Pancreas (tissue), 10 donors: ENCODE measurements at places on chromosomes 1 and 21. TPM values are rescaled to one million over a fixed set of nuclear protein-coding genes. Genes with fewer than 3 reads are reported as not detected.

PTPN7 gene
- total RNA-seq = 1.0 TPM

DNA sequence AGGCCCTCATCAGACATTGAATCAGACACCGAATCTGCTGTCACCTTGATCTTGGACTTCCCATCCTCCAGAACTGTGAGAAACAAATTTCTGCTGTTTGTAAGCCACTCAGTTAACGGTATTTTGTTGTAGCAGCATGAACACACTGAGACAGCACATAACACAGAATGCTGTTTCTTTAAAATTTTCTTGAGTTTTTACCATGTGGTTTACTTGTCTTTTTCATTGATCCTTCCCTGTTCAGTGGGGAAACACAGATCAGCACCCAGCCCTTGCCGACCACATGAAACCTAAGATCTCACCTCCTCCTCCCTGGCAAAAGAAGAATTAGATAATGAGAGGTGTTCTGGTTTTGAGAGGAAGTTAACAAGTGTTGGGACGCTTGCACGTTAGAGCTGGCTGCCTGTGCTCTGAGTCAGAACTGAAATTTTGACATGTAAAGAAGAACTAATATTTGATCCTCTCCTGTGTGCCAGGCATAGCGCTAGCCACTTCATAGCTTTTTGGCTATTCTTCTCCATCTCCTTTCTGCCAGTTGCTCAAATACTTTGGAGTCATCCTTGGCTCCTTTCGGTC lies 179.6 kb downstream of the DHRS3 start:
- no peak for DNase-seq

- DNase-seq = no peak
Observed at GRCh38 chr1:155301342-155301841, at the start of gene PKLR. Gene PKLR, minus strand, starts transcription at chr1:155301438. Its CDS starts 43 bp downstream, at chr1:155301395.

GRCh38 chr1:179337942-179338560 lies 27.7 kb upstream of the AXDND1 start:
- DNase-seq = no peak

LENEP gene
- not detected for total RNA-seq

DNA sequence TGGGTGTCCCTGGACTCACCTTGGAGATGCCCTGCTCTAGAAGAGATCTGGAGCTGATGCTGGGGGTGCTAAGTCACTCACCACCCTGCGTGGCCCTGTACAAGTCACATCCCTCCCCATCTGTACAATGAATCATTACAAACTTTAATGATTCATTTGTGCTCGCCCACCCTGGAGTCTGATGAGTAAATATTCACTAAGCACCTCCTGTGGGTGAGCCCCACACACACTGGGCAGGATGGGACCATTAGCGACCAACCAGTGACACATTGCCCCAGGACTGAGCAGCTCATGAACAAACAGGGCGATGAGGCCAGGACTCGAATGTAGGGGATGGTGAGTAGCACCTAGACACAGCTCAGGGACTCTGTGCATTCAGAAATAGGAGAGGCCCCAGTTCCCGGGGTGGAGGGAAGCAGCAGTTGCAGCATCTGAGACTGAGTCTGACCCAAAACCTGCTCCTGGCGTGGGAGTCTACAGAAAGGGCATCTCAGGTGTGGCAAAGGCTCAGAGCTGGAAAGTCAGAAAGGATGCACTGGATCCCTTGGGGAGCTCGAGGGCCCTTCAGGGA lies 18.1 kb upstream of the PDZK1IP1 start:
- DNase-seq = no peak

ESPN gene
- total RNA-seq = 0.67 TPM

RGS1 gene
- total RNA-seq = 4.1 TPM

CR1L gene
- not detected for total RNA-seq

DNA sequence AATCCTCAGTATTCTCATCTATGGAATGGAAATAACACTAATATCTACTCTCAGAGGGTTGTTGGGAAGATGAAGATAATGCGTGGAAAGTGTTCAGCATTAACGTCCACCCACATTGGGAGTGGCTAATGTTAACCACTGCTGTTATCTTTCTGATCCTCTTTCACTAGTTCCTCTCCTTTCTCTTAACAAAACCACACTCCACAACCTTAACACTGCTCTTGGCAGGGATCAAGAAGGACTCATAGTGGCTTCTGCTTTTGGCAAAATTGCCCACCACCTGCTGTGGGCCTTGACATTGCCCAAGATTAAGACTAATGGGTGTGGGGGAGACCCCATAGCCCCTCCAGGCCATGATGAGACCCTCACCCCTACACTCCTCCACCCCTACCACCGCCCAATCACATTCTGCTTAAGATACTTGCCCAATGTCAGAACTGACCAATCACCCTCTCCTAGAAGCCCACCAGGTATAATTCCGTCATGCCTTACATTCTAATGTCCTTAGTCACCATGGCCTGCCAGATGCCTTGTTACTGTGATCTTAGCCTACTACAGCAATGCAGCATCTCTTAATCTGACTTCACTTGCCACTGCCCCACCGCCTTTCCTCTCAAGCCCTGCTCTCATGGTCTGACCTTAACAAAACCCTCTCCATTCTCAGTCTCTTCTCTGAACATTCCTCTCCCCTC lies 27.1 kb downstream of the DHCR24 start:
- DNase-seq = no peak

DNA sequence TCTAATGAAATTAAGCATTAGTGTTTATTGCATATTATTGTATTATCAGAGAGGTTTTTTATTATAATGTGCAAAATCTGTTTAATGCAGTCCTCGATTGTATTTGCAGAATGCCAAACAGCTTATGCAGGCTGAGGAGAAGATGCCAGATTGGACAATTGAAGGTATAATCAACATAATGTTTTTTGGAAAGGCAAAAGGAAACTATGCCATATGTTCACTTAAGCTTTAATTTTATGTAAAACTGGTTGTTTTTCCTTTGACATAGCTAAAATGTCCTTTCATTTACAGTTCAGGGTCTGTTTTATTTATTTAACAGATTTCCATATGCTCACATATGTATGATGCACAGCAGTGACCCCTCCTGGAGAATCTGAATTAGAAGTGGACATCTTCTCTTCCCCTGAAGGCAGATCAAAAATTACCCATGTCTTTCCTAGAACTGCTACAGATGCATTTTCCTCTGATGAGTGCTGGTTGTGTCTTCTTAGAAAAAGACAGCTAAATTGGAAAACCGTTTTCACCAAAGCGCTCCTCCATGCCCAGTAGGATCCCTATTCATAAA lies 143.5 kb upstream of the USH2A start:
- DNase-seq = no peak

ZNF669 gene
- 5.1 TPM for total RNA-seq

DNA sequence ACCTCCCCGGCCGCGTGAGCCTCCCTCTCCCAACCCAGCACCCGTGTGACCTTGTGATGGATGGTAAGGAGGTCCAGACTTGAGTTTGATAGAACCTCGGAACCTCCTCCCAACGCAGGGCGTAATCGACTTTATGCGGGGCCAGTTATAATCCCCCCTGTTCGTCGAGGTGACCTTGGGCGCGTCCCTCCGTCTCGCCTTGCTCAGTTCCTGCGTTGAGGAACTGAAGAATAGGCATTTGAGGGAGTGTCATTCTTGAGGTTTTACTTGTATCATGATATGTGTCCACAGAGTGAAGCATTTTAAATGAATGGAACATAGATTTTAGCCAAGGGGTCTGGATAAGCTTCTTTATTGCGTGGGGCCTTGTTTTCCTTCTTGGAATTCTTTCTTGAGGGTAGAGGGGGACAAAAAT lies 433 bp downstream of the TIMM17A start:
- DNase-seq = no peak

DNA sequence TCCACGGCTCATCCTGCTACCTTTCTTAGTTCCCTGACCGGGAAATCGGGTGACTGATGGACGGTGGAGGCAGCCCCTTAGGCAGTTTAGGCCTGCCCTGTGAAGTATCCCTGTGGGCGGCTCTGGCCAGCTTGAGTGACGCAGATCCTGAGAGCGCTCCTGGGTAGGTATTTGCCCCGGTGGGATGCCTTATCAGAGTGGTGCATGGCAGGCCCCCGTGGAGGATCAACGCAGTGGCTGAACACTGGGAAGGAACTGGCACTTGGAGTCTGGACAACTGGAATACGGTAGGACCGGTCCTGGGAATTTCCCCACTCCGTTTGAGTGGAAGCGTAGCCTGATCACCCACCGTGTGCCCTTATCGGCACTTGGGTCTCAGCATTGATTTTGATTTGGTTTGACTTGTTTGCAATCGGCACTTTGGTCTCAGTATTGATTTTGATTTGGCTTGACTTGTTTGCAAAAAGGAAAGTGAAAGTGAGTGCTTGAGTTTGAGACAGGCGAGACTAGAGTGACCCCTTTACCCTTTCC lies 15.2 kb downstream of the PLA2G2F start:
- no peak for DNase-seq

C1orf141 gene
- total RNA-seq = not detected

- DNase-seq = no peak
Observed at GRCh38 chr1:38018864-38019343, 6.4 kb downstream of the UTP11 start.

ANGPTL1 gene
- total RNA-seq = 2.9 TPM

GRCh38 chr1:240499012-240499411 lies 112.9 kb downstream of the GREM2 start:
- DNase-seq = no peak

DNA sequence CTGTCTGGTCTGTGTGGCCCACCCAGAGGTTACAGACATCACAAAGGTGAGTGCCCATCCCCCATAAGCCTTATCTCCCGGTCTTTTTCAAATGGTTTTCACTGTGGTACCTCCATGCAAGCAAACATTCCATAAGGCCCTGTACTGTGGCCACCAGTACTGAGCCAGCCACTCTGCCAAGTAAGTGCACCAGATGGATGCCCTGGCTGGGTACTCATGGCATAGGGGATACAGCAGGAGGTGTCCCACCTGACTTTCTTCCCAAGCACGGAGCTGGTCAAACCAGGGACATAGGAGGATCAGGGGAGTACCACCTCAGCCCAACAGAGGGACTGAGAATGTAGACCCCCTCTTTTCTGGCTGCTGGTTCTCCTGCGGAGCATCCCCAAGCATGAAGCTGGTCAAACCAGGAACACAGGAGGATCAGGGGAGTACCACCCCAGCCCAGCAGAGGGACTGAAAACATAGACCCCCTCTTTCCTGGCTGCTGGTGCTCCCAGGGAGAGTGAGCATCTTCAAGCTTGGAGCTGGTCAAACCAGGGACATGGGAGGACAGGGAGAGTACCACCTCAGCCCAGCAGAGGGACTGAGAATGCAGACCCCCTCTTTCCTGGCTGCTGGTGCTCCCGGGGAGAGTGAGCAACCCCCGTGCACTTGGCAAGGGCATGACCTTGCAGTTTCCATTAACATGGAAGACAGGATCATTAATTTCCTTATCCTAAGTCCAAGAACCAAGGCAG lies 81.8 kb upstream of the KLHDC7A start:
- no peak for DNase-seq

- no peak for DNase-seq
Observed at GRCh38 chr1:234659538-234659937, 49.6 kb upstream of the IRF2BP2 start.

GRCh38 chr1:169473347-169473746 lies 12.4 kb downstream of the SLC19A2 start:
- no peak for DNase-seq
